Esophagus squamous epithelium (tissue), 5 donors: ENCODE measurements at places on chromosomes 16 and 17.

- no peaks in the 10 kb centered on the region for H3K27me3 ChIP-seq
- DNase-seq, result no peak
- H3K36me3 ChIP-seq, result peaks cover 5% of the 10 kb centered on the region
- no peak overlapping the region for H3K4me3 ChIP-seq
- H3K4me1 ChIP-seq, result peaks cover 53% of the 10 kb centered on the region
- peak overlapping the region; percentile 92 for H3K27ac ChIP-seq
Observed at GRCh38 chr17:40483679-40484078, 17.7 kb downstream of the TNS4 start.

DNA sequence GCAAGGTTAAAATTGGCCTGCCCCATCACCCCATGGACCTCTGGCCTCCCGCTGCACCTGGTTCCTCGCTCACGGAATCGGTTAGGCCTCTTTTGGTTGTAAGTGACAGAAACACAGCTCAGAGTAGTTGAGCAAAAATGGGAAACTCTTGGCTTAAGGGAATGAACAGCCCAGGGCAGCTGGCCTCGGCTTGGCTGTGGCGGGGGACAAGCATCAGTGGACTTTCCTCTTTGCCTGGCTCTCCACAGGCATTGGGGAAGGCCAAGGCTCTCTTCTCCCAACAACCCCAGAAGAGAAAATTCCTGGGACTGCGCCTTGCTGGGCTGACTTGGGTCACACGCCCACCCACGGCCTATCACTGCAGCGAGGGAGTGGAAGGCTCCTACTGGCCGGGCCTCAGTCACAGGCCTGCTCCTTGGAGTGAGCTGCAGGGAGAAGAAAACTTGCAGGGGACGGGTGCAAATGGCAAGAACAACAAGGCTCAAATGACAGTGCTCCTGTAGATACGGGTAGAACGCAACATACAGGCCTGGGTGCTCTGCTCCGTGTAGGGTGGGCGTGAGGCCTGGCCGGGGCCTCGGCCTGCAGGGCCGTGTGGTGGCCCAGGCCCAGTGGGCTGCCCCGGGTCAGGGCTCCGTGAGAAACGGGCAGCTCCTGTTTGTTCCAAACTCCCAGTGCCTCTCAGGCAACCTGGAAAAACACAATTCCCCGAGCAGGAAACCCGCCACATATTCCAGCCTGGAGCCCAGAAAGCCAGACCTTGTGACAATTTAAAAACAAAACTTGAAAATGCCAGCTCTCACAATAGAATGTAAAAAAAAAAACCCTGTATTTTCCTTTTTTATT, 25.0 kb upstream of the ATP2A3 start:
- peaks cover 11% of the 10 kb centered on the region for H3K4me1 ChIP-seq
- no peak for DNase-seq
- no peaks in the 10 kb centered on the region for H3K36me3 ChIP-seq
- H3K27me3 ChIP-seq, result no peaks in the 10 kb centered on the region

GRCh38 chr17:17358060-17358751, 55.0 kb downstream of the NT5M start:
- no peaks in the 10 kb centered on the region for H3K27me3 ChIP-seq
- no peaks in the 10 kb centered on the region for H3K36me3 ChIP-seq
- no peak for DNase-seq
- peaks cover 13% of the 10 kb centered on the region for H3K4me1 ChIP-seq
- no peak overlapping the region for H3K27ac ChIP-seq

- no peak for DNase-seq
- H3K27ac ChIP-seq, result peak overlapping the region; percentile 95
- H3K4me3 ChIP-seq, result peak overlapping the region; percentile 79
- H3K4me1 ChIP-seq, result peaks cover 57% of the 10 kb centered on the region
Observed at GRCh38 chr16:4615384-4616046, 827 bp upstream of the UBALD1 start.

GRCh38 chr16:2005646-2006045, 4.0 kb downstream of the ZNF598 start:
- H3K4me3 ChIP-seq, result no peak overlapping the region
- H3K4me1 ChIP-seq, result peaks cover 70% of the 10 kb centered on the region
- no peak for DNase-seq
